ENCODE measurements at places on chromosomes 12 and 14. TPM values are rescaled to one million over a fixed set of nuclear protein-coding genes. Genes with fewer than 3 reads are reported as not detected.

GRCh38 chr14:22962061-22962676 lies 5.3 kb upstream of the HAUS4 start:
- DNase-seq, result no peak

- DNase-seq, result no peak
Measured at GRCh38 chr14:93961620-93962019, 14.8 kb downstream of the ASB2 start.

GRCh38 chr12:103757248-103757647 lies 83.8 kb downstream of the NT5DC3 start:
- DNase-seq, result no peak

DNA sequence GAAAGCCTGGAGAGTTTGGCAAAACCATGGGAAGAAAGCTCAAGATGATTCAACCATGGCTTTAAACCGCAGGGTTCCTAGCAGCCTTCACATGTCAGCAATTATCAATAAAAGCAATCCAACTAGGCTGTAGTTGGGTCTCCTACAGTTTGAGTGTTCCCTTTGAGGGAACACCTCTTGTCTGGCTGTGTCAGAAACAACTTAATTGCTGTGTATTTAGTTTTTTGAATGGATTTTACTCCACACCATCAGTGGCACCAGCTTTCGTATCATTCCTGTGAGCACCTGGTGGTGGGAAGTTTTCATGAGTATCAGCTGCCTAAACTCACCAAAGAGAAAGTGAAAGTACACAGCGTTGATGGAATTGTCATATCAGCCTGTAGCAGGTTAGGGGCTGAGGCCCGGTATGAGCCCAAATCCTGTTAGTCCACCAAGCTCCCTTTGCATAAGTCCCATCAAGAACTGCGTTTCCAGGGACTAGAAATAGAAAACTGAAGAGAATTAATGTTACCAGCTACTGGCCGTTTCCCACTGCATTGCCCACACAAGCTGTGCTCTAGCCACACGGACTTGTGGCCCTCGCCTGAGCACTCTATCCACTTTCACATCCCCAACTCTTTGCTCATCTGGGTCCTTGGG lies 10.9 kb upstream of the IL26 start:
- peak; percentile 21 for DNase-seq

GRCh38 chr12:106037524-106038298 lies 101.0 kb downstream of the NUAK1 start:
- no peak for DNase-seq

DNA sequence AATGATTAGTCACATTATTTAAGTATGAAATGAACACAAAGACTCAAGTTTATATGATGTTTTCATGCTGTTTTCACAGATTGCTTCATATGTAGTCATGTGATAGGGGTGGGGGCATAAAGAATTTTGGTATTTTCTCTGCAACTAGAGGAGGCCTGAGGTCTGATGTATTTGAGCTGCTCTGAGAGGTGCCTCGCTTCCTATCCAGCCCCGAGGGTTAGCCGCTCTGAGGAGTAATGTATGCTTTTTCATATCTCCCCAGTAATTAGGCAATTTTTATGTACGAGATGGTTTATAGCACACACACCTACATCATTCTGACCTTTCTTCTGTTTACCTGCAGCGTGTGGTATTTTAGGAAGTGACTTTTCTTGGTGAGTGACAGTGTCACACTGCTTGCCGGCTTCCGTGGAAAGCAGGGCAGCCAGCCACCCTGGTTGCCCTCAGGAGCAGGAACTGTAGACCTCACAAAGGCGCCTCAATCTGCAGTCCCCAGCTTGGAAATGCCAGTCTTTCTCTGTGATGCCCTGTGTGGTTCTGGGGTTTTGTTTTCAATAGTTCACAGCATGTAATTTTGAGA lies 106.4 kb downstream of the VRK1 start:
- no peak for DNase-seq

Gene MEG3
- 0.69 TPM for total RNA-seq

Gene RNF212B
- not detected for total RNA-seq

- no peak for DNase-seq
Measured at GRCh38 chr12:107474639-107475539, 210.7 kb upstream of the PWP1 start.

Data from NCI-H460 (cell line).